ENCODE measurements at places on chromosomes 1 and 21.

DNA sequence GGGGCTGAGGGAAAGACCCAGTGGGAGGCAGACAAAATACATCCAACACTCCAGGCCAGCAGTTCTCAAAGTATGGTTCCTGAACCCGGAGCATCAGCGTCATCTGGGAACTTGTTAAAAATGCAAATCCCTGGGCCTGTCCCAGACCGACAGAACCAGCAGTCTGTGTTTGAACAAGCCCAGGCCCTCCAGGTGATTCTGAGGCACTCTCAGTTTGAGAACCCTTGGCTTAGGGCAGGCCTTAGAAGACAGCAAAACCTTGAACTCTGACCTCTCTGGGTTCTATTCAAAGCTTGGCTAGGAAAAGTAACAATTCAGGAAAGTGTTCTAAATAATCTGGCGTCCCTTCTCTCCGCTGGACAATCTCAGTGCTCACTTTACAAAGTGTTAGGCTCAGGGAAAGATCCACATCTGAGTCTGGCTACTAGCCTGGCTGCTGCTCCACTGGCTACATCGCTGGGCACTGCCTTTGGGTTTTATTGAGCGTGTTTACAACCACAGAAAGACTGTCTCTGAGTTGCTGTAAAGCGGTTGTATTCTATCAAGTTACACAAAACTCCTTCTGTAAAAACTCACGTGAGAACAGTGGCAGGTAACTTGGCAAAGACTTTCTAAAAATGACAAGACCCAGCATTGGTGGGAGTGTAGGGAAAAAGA is 166.1 kb downstream of the HIVEP3 start:
- DNase-seq = no peak

GRCh38 chr21:29334717-29335428 is 36.2 kb downstream of the BACH1 start:
- no peak for DNase-seq

DNA sequence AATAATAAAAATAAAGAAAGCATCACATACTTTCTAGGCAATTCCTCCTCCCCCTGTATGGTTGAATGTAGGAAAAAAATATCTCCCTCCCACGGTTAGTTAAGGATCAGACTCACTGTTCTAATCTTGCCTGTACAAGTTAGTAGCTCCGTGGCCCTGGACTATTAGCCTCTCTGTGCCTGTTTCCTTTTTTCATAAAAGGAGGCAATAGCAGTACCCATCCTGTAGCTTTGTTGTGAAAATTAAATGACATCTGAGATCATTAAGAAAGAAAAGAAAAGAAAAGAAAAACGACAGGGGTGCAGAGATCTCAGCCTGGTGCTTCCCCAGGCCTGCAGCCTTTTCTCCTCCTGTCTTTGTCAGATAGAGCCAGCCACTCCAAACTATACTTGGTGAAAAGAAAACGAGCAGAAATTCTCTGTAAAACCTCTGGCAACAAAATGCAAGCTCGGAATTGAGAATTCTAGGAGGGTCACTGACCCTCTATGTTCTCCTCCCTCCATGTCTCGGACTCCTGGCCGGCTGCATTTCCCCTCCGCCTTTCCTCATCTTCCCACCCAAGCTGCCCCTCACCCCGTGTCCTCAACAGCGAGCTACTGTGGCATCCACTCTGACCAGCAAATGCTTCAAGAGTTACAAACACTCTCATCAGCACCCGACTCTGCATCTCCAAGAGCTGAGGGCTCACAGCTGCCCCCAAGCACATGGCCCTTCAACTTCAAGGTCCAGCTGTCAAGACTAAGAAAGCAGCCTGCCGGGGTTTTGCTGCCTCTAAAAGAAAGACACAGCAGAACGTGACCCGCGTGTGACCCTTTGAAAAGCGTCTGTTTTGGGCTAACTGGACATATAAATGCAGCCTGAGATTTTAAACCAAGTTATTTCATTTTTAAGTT is 13.6 kb downstream of the RIPK4 start:
- no peak for DNase-seq

DNA sequence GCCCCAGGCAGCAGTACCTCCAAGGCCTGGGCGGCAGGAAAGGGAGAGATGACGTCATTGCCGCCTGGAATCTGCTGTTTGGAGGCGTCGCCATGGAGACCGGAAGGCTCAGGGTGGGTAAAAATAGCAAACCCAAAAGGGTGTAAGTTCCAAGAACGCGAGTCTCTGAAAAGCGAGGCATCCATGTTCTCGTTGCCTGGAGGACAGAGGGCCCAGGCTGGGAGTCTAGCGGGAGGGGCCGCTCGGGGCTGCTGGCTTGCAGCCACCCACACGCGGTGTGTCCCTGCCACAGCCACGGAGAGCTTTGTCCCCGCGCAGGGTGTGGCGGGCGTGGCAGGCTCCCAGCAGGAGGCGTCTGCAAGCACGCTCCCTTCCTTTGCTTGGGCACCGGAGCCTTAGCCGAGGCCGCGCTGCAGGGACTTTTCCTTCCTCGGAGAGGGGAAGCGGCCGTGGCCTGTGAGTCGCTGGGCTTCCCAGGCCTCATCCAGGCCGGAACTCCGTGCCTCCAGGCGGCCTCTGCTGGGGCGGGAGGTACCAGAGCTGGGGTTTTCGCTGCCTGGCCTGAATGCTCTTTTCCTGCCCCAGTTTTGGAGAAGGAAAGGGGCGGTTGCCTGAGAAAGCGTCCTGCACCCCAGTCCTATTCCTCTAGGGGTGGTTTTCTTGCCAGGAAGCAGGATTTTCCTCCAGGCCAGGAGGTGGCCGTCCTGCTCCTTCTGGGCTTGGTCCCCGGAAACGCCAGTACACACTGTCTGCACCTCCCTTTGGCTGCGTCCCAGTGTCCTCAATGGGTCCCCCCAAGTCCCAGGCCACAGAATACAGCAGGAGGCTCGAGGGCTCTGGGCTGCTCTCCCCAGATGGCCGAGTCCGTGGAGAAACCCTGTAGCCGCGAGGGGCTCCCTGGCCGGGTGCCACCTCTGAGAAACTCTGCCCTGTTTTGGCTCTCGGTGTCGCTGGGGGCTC is 15.3 kb upstream of the SKI start:
- no peak for DNase-seq

DNA sequence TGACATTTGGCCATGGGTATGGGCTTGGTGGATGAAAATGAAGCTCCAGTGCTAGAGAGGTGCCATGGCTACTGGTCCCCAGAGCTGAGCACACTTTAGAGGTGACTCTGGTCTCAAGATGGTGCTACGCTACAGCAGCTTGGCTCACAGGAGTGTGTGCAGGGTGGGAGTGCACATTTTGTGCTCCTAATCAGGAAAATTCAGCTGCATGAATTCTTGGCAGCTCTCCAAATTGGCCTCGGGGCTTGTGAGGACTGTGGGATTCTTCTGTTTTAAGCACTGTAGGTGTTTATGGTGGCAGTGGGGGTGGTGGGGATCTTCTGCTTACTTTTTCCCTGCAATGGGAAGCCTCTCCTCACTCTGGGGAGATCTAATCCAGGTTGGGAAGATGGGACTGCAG is 17.3 kb upstream of the TIPRL start:
- DNase-seq = no peak

- DNase-seq = no peak
Observed at GRCh38 chr1:50335036-50335435, 88.2 kb downstream of the DMRTA2 start.

GRCh38 chr1:39409055-39409816 is 82.2 kb upstream of the BMP8A start:
- no peak for DNase-seq

DNA sequence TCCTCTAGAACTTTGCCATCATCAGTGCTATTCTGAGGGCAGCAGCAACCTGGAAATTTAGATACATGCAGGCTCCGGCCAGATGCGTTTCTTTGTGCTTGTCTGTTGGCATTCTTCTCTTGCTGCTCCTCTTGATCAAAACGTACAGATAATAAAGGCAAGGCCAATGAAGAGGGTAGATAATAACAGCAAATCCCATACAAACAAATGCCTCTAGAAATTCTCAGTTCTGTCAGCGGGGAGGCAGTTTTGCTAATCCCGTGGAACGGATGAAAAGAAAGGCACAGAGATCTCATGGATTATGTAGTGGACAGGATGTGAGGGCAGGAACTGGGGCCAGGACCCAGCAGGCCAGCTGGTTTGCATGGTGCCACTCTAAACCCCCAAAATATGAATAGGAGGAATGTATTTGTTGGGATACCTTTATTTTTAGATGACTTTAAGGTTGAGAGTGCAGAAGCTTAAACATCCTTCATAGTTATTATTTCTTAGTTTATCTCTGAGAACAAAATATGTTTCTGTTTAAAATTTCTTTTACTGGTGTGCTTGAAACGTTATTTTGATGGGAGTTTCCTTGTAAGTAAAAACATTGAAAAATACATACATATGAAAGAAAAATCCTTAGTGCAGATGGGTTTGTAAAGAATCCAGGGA is 1.5 kb downstream of the ITSN1 start:
- DNase-seq = no peak
